ENCODE measurements at places on chromosomes 2 and 18.

DNA sequence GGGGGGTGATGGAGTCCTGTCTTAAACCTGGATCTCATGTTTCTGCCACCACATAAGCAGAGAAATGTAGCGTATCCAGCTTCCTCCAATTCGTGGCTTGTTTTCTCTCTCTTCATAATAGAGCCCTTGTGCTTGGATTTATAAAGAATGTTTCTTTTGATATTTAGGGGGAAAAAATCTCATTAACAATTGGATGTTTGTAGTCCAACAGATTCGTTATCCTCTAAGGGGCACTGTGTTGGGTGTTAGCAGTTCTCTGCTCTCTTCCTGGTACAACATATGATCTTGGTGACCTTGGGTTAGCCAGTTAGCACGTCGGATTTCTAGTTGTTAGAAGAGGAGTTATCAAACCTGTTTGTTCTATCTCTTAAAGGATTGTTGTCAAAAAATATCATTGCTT lies 127.8 kb downstream of the FMNL2 start:
- DNase-seq = no peak

GRCh38 chr2:20400787-20401488 lies 45.9 kb upstream of the RHOB start:
- DNase-seq = no peak

- no peak for DNase-seq
Measured at GRCh38 chr2:168165985-168166901, 81.2 kb downstream of the STK39 start.

DNA sequence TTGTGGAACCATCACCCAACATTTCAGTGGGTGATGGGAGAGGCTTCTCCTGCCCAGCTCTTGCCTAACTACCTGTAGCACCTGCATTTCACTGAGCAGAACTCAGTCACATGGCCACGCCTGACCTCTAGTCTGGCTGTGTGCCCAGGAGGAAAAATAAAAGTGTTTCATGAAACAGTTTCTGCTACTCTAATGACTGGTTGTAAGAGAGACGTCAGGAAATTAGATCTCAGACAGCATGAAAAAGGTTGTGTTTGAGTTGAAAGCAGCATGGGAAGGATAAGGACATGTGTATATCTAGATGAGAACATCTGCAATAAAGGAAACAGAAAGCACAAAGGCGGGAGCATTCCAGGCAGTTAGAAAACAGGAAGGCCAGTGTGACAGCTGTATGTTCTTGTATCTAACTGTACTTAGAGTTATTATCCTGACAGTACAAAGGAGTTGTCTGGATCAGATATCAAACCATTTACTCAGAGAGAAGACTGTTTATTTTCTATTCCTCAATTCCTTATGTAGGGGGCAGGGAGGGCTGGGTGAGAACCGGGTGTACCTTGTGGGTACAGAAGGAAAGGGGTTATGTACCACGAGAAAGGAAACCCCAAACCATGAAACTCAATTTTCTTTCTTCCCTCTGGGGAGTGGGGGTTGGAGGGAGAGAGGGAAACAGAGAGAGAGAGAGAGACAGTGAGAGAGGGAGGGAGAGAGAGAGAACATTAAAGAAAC lies 307.4 kb upstream of the VWC2L start:
- DNase-seq = no peak

DNA sequence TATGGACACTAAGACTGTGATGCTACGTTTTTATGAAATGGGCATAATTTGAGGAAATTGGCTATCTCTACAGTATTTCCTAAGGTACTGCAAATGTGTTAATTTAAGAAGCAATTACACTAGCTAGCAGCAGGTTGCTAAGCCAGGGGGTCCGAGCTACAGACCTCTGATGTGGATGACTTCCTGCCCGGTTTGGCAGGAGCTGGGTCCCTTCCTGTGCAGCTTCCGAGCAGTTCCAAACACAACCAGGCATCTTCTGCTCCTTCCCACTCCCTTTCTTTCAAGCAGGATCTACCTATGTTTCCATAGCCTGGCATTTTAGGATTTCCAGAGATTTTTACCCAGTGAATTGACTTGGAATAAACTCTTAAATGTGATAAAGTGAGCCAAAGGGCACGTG lies 55.7 kb downstream of the SCN2A start:
- DNase-seq = no peak
